ENCODE measurements at places on chromosomes 3 and 15.

DNA sequence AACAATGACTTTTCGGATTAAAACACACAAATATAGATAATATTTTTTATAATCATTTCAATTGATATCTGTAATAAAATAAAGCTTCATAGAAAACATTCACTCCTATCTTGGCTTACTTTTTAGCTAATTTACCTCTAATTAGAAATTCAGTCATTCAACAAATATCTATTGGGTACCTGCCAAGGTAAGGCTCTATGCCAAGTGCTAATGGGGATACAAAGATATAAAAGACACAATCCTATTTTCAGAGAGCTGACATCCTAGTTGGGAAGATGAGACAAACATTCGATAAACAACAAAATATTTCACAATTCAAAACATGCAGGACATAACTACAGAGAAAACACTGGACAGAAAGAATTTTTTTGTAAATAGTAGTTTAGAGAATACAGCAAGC, 63.3 kb downstream of the ULK4 start:
- no peak for DNase-seq

- DNase-seq, result no peak
These were observed 673.4 kb upstream of the CBLB start for GRCh38 chr3:106542101-106542769.

- DNase-seq, result no peak
These were observed 128.4 kb downstream of the EEFSEC start for GRCh38 chr3:128281461-128282367.

DNA sequence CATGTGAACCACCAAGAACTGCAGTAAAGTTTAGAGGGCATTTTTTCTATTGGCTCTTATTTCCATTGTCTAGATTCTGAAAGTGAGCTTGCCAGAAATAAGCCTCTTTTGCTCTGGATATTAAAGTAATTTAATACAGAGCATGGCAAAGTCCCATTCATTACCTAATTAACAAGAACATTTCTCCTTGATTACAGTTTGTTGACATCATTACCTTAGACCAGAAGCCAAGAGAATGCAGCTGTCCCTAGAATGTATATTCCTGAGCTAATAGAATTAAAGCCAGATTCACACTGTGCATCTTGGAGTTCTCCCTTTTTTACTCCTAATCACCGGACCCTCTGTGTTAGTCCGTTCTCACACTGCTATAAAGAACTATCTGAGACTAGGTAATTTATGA, 46.4 kb upstream of the TM4SF4 start:
- no peak for DNase-seq

GRCh38 chr15:92648190-92648875, 7.2 kb downstream of the FAM174B start:
- DNase-seq, result no peak

- no peak for DNase-seq
These were observed 137.7 kb upstream of the MB21D2 start for GRCh38 chr3:193055352-193055751.

GRCh38 chr3:192566706-192567290, 160.5 kb downstream of the FGF12 start:
- DNase-seq, result peak; percentile 19

- no peak for DNase-seq
These were observed 459.4 kb downstream of the GBE1 start for GRCh38 chr3:81302045-81302444.

DNA sequence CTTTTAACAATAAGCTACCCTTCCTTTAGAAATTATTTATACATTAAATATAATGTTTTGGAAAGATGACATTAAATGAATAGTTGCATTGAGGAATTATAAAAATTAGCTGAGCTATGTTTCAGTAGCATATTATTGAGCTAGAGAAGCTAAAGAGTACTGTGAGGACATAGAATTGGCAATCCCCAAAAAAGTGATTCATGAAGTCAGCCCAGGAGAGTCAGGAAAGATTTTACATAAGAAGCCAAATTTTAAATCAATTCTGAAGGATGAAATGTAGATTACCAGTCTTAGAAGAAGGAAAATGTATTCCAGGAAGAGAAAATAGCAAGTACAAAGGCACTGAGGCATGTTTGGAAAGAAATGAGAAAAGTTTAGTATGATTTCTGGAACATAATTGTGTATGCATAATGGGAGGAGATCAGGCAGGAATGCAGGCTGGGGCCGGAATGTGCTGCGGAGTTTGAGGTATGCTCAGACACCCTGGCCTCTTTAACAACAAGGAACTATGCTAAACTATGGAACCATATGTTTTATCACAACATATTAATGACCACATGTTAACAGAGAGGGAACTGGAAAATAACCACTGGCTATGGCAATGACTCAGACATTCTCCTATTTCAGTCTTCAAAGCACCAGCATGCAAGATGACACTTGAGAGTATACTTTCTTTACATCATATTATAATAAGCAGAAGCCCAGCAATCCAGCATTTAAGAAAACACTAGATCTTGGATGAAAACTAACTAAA, 103.3 kb upstream of the COL8A1 start:
- no peak for DNase-seq

DNA sequence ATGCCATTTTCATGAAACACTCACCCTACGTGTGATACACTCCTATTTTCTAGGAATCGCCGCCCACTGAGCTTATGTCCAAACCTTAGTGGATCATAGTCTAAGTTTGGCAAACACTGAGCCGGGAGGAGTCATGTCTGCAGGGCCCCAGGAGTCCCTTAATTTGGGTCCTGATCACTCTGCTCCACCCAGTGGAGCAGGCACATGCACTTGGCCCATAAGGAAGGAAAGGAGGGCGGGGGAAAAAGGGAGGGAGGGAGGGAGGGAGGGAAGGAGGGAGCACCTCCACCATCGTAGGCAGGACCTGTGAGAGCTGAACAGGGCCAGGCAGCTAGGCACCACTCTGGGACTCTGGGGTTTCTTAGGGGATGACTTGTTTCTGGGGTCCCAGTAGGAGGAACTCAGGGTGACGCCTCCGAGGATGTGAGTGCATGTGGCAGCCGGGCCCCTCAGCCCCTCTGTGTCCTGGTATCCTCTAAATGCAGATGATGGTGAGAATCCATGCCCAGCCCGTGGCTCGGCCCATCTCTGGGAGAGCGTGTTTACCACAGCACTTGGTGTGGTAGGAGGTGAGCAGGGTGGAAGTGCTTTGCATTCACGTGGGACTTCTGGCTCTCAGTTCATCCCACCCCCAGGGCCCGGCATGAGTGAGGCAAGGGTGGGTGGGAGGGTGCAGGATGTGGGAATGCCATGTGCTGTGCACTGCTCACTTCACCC, 109.4 kb downstream of the KLF13 start:
- DNase-seq, result no peak

- no peak for DNase-seq
These were observed 621.8 kb downstream of the MECOM start for GRCh38 chr3:169041677-169042171.

DNA sequence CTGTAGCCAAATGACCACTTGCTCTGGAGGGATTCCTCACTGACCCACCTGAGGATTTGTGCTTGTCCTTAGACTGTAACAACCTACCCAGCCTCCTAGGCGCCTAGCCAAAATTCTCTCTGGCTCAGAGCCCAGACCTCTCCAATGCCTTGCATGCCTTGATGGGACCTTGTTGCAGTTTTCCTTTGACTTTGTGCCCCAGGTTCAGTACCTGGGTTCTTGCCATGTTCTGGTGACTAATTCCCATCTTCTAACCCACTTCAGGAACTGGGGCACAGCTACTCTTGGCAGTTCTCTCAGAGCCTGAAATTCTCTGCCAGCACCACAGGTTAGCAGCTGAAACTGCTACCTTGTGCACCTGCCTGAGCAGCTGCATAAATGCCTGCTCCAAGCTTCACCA, 27.0 kb upstream of the UBE3A start:
- DNase-seq, result no peak

DNA sequence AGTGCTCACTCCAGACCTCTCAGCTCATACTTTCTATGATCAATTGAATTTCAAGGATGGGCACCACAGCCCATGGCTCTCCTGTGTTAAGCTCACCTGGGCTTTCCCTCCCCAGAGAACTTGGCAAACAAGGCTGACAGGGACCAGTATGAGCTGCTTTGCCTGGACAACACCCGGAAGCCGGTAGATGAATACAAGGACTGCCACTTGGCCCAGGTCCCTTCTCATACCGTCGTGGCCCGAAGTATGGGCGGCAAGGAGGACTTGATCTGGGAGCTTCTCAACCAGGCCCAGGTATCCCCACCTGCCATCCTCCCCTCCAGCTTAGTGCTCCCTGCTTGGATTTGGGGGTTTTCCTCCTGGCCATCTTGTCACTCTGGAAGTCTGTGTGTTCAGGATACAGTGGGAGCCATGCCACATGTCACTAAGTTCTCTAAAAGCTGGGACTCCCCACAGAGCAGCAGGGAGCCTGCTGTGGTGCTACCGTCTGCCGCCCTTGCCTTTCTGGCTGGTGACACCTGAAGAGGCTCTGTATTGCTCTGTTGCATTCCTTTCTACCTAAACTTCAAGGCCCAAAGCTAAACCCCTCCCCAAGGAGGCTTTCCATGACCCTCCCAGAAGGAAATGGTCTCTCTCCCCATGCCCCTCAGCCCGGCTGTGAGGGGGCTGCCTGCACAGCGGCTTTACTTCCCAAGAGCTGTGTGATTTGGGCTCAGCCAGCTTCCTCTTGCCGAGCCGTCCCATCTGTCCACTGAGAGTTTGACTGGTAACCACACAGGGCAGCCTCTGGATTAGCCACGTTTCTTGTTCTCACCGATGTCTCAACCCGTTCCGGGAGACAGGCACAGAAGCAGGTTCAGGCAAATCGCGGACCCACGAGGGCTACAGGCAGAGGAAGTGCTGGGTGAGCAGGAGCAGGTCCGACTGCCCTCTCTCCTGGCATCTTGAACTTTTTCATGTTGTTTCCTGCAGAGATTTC, 10.8 kb downstream of the TF start:
- DNase-seq, result no peak

GRCh38 chr15:78405336-78405924, 32.6 kb upstream of the IREB2 start:
- no peak for DNase-seq

GRCh38 chr3:16173283-16174025, 1.0 kb upstream of the GALNT15 start:
- no peak for DNase-seq

- no peak for DNase-seq
These were observed 9.4 kb upstream of the SEMA5B start for GRCh38 chr3:123037015-123037375.

DNA sequence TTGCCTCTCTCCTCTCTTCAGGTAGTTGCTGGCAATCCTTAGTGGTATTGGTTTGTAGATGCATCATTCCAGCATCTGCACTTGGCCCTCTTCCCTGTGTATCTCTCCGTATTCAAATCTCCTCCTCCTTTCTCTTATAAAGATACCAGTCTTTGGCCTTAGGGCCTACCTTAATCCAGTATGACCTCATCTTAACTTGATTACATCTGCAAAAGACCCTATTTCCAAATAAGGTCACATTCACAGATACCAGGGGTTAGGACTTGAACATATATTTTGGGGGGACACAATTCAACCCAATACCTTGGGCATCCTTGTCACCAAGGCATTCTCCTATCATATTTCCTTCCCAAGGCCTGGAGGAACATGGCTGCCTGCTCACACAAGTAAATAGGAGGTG, 22.0 kb upstream of the ABHD2 start:
- no peak for DNase-seq

- no peak for DNase-seq
These were observed at the start of gene PCBP4 for GRCh38 chr3:51967384-51968169. Gene PCBP4, minus strand, starts transcription at chr3:51967454. Its CDS starts 6,214 bp downstream, at chr3:51961240.

DNA sequence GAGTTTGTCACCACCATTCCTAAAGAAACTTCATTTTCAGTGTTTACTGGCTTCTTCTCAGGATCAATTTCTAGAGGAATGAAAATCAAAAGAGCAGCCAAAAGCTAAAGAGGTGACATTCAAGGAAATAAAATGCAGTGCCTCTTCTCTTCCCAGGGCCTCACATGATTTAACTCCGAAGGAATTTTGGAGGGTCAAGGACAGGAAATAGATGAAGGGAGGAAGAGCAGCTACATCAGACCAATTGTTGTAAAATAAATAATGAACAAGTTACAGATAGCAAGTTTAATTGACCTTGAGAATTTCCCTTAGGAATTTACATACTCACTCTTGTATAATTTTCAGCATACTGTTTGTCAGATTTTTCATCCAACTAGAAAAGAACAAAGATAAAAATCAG, 78.1 kb downstream of the LRRFIP2 start:
- no peak for DNase-seq

DNA sequence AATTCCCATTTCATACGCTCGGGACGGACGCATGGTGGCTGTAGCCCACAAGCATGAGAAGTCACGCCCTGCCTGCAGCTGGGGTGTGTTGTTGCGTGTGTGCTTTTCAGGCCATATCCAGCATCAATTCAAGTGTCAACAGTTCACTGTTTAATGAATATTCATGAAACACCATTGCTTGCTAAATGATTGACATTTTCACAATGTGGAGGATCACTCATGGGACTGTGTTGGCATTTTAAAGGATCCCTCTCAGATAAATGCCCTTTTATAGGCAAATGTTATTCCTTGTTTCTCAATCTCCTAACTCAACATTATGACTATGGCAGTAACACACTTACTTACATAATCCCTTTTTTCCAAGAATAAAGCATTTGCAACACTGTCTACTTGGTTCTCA, 511.3 kb downstream of the GABRG3 start:
- DNase-seq, result no peak

DNA sequence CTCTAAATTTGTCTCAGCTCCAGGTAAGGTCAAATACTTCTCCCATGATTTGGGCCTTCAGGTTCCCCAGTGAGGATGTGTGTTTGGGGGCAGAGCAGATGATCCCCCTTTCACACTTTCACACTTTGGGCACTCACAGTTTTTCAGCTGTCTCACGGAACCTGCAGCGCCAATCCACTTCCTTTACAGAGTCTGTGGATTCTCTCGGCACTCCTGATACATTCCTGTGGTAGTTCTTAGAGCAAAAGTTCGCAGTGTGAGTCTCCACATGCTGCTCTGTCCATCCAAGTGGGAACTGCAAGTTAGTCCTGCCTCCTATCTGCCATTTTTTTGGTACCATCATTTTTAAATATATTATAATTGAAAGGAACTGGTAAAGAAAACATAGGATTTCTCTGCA, 20.2 kb upstream of the CPOX start:
- DNase-seq, result no peak

DNA sequence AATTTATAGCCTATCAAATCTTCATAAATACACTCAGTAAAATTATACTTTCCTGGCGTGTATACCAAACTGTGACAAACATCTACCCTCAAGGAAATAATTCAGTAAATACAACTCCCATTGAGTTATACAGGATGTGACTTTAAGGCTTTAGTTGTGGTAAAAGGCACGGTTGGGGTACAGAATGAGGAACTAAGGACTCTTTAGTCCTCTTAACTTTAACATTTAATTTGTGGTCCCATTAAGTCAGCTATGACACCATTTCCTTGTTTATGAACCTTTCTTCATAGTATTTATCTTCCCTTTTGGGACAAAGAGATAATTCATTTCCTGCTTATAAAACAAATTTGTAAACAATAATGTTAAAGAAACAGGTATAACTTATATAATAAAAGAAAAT, 30.2 kb downstream of the IFT80 start:
- DNase-seq, result no peak

All from stimulated activated CD4-positive, alpha-beta T cell treated with anti-CD3 and anti-CD28 coated beads, Interleukin-15, amount 100 ng/mL, for 1 hour (primary cell).